ENCODE measurements at places on chromosomes 6 and 20.

- no peak for DNase-seq
These were observed 76.8 kb downstream of the NCOA7 start for GRCh38 chr6:125867483-125867942.

GRCh38 chr6:141413196-141413595, 719.5 kb upstream of the GJE1 start:
- no peak for DNase-seq

GRCh38 chr6:102742028-102742427, 1348.5 kb downstream of the GRIK2 start:
- no peak for DNase-seq

DNA sequence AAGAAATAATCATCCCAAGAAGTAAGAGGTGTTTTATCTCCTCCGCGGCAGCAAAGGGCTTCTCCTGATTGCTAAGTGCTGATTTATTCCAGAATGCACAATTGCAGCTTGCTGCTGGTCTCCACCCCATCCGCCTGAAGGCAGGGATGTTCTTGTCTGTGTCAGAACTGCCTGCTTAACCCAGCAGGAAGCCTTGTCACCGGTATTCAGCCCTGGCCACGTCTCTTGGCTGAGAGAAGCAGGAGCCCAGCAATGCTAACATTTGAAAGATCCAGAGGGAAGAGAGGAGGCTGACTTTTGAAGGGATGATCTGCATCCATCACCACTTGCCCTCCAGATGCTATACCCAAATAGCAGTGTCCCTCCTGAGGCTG, 4.2 kb downstream of the SCML4 start:
- peak; percentile 40 for DNase-seq

- DNase-seq: peak; percentile 91
These were observed 537 bp downstream of the PPIL4 start for GRCh38 chr6:149545258-149545753.

DNA sequence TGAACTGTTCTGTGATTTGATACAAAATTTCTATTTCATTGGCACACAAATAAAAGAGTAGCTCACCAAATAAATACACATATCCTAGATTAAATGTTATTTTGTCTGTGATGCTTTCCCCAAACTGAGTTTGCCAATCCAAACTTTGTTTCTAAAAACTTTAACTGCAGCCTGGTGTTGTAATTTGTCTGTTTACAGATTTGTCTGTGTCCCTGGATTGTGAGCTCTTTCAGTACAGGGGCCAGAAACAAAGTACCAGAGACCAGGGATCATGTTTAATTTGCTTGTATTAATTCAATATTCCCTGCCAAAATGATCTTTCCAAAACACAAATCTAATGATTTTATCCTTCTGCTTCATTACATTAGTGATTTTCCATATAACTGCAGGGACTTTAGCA, 1044.6 kb upstream of the GJE1 start:
- no peak for DNase-seq

GRCh38 chr6:37731888-37732287, 34.2 kb upstream of the MDGA1 start:
- no peak for DNase-seq

- no peak for DNase-seq
These were observed 221.3 kb downstream of the MOXD1 start for GRCh38 chr6:132179955-132180354.

- DNase-seq: no peak
These were observed 14.6 kb upstream of the ARID1B start for GRCh38 chr6:156762547-156762946.

DNA sequence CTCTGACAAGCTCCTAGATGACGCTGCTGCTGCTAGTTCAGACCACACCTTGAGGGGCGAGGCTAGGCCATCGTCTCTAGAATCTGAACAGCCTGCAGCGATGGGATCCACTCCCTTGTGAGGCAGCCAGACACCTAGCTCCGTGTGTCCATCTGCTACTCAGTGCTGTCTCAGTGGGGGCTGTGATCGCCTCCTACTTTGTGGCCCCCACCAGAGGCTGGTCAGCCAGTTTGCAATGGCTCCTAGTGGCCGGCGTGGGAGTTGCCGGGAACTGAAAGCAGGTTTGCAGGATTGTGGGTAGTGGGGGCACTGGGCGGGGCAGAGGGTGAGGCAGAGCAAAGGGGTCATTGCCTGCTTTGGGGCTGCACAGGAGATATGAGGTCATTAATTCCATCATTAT, 2.8 kb downstream of the CCN5 start:
- no peak for DNase-seq

GRCh38 chr20:52411611-52412010, 220.0 kb upstream of the ZFP64 start:
- no peak for DNase-seq

GRCh38 chr20:23584434-23585199, 16.3 kb upstream of the CST9L start:
- DNase-seq: no peak

DNA sequence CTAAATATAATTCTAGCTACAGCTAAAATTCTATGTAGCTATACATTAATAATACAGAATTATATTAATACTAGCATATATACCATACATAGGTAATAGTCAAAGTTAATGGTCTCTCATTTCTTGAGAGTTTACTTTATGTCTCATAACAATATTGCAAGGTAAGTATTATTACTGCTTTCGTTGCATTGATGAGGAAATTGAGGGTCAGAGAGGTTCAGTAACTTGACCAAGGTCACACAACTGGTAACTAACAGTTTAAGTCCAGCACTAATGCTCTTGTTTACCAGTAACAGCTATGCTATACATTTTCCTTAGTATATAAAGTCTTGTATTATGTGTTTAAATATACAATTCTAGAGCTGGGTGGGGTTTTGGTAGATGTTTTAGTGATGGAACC, 67.6 kb downstream of the AFG1L start:
- DNase-seq: no peak

DNA sequence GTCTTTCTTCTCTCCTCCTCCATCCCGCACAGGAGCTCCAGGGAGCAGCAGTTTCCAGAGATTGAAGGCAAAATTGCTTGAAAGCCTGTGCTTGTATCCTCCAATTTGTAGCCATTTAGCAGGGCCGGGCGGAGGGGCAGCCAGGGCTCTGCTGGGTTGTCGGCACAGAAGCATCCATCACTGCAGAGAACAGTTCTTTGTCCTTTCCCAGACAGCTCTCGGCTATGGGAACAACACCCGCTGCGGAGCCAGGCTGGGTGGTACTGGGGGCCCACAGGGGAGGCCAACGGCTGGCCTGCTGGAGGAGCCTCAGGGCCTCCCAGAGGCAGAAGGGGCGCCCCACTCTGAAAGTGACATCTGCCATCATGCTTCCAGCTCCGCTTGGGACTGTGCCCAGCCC, 7.8 kb downstream of the HRH3 start:
- DNase-seq: no peak

DNA sequence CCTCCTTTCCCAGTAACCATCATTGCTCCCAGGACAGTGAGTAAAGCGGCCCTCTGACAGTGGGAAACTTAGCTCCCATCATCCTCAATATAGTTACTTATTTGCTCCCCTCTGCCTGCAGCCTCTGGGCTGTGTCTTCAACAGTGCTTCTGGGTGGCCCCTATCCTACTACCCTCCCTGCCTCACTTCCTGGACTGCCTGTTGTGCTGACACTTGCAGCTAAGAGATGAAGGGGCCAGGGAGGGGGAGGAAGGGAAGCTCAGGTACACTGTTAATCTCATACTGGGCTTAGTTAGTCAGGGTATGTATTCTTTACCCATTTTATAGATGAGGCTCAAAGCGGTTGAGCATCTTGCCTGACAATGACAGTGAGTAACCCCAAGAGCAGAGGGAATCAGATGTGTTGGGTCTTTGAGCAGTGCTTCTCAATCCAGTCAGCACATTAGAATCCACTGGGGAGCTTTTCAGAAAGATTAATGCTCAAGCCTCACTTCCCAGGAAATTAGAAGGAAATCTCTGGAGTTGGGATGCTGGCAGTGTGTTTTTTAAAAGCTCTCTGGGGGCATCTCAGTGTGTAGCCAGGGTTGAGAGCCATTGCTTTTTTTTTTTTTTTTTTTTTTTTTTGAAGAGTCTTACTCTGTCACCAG, 27.1 kb upstream of the KCNK5 start:
- no peak for DNase-seq

All from CD4-positive, alpha-beta memory T cell (primary cell).